ENCODE measurements at places on chromosomes 4 and X. TPM values are rescaled to one million over a fixed set of nuclear protein-coding genes. Genes with fewer than 3 reads are reported as not detected.

DNA sequence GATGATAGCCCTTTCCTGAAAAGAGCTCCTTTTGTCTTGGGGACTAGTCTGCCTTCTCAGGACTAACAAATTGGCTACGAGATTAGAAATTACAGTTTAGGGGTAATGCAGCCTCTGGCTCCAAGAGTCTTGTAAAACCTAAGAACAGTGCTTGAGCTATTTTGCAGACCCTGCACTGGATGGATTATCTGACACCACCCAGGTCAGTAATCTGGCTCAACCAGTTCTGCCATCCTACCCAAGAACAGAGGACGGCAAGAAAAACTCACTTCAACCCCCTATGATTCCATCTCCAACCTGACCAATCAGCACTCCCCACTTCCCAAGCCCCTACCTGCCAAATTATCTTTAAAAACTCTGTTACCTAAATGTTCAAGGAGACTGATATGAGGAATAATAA is 225.1 kb downstream of the FAM47A start:
- H3K4me1 ChIP-seq, result no peaks in the 10 kb centered on the region
- no peak for DNase-seq
- no peak overlapping the region for H3K27ac ChIP-seq
- H3K27me3 ChIP-seq, result no peaks in the 10 kb centered on the region
- H3K36me3 ChIP-seq, result no peaks in the 10 kb centered on the region
- H3K4me3 ChIP-seq, result no peak overlapping the region

DNA sequence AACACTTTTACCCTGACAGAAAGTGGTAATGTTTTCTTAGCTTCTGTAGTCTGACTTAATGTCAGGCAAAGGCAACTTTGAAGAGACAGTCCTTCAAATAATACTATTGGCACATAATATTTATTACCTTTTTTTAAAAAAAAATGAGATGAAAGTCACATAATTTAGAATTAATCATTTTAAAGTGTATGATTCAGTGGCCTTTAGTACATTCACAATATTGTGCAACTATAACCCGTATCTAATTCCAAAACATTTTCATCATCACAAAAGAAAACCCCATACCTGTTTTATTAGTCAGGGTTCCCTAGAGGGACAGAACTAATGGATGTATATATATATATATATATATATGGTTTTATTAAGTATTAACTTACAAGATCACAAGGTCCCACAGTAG is 94.8 kb upstream of the TEX13A start:
- no peak overlapping the region for H3K4me3 ChIP-seq
- DNase-seq, result no peak
- no peaks in the 10 kb centered on the region for H3K36me3 ChIP-seq
- H3K4me1 ChIP-seq, result no peaks in the 10 kb centered on the region
- no peaks in the 10 kb centered on the region for H3K27me3 ChIP-seq

- no peak overlapping the region for H3K4me3 ChIP-seq
- no peaks in the 10 kb centered on the region for H3K27me3 ChIP-seq
- H3K4me1 ChIP-seq, result peaks cover 12% of the 10 kb centered on the region
- H3K36me3 ChIP-seq, result no peaks in the 10 kb centered on the region
These were observed 128.1 kb downstream of the PTTG2 start for GRCh38 chr4:38088321-38088720.

DNA sequence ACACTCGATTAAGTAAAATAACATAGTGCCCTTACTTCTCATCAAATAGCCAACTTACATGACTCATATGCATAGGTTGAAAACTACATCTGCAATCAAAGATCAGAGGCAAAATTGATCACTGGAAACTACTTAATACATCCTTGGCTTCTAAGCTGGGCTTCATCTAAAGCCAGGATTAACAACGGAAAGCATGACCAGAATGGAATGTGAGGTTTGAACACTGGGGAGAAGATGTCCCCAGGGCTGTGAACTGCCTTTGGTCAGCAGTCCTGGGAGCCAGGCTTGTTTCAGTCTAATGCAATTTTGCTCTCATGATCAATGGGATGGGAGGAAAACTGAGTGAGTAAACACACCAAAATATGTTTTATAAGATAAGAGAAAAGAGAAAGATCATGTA is 192.5 kb upstream of the TTC29 start:
- no peaks in the 10 kb centered on the region for H3K36me3 ChIP-seq
- H3K27ac ChIP-seq, result no peak overlapping the region
- DNase-seq, result no peak

Gene SPON2
- 140 TPM for total RNA-seq

GRCh38 chr4:20735931-20736330 is 35.7 kb downstream of the PACRGL start:
- no peak overlapping the region for H3K27ac ChIP-seq
- H3K4me3 ChIP-seq, result no peak overlapping the region
- H3K36me3 ChIP-seq, result no peaks in the 10 kb centered on the region
- no peaks in the 10 kb centered on the region for H3K27me3 ChIP-seq
- no peak for DNase-seq

GRCh38 chr4:15653864-15654592 is 1.1 kb downstream of the FBXL5 start:
- no peak for DNase-seq
- H3K36me3 ChIP-seq, result no peaks in the 10 kb centered on the region
- peak overlapping the region; percentile 99 for H3K27ac ChIP-seq
- peaks cover 4% of the 10 kb centered on the region for H3K4me1 ChIP-seq
- H3K27me3 ChIP-seq, result no peaks in the 10 kb centered on the region

Gene UGT2B10
- total RNA-seq, result not detected

GRCh38 chr4:107818301-107818910 is 6.3 kb upstream of the SGMS2 start:
- no peak overlapping the region for H3K4me3 ChIP-seq
- H3K27ac ChIP-seq, result no peak overlapping the region
- H3K4me1 ChIP-seq, result no peaks in the 10 kb centered on the region
- H3K36me3 ChIP-seq, result no peaks in the 10 kb centered on the region
- no peaks in the 10 kb centered on the region for H3K27me3 ChIP-seq

DNA sequence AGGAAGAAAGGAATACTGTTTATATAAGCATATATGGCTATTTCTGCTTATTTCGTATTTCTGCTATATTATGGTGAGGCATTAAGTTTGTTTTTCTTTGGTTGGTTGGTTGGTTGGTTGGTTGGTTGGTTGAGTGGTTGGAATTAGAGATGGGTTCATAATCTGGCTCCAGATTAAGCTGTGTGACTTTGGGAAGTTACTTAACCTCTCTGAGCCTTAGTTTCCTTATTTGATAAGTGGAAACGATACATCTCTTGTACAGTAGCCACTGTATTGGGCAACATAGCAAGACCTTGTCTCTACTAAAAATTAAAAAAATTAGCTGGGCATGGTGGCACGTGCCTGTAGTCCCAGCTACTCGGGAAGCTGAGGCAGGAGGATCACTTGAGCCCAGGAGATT is 46.1 kb upstream of the CEP135 start:
- H3K36me3 ChIP-seq, result peaks cover 55% of the 10 kb centered on the region
- H3K27me3 ChIP-seq, result no peaks in the 10 kb centered on the region

Gene SAGE1
- total RNA-seq, result not detected

Gene VCX
- not detected for total RNA-seq

Gene UNC5C
- 19.0 TPM for total RNA-seq

Gene SOWAHD
- 2.5 TPM for total RNA-seq

- H3K4me3 ChIP-seq, result no peak overlapping the region
- H3K4me1 ChIP-seq, result no peaks in the 10 kb centered on the region
- H3K36me3 ChIP-seq, result no peaks in the 10 kb centered on the region
- H3K27me3 ChIP-seq, result no peaks in the 10 kb centered on the region
These were observed 113.8 kb upstream of the ENPP6 start for GRCh38 chr4:184331268-184331995.

- no peaks in the 10 kb centered on the region for H3K36me3 ChIP-seq
- no peaks in the 10 kb centered on the region for H3K4me1 ChIP-seq
- no peak overlapping the region for H3K4me3 ChIP-seq
- no peaks in the 10 kb centered on the region for H3K27me3 ChIP-seq
- DNase-seq, result no peak
- H3K27ac ChIP-seq, result no peak overlapping the region
These were observed 126.5 kb downstream of the ADGRA3 start for GRCh38 chr4:22389240-22389870.

- no peaks in the 10 kb centered on the region for H3K27me3 ChIP-seq
- H3K4me1 ChIP-seq, result no peaks in the 10 kb centered on the region
- H3K36me3 ChIP-seq, result no peaks in the 10 kb centered on the region
- H3K4me3 ChIP-seq, result no peak overlapping the region
These were observed 14.1 kb downstream of the RPS6KA3 start for GRCh38 chrX:20252381-20253231.
